ENCODE measurements at places on chromosomes 16 and 17. TPM values are rescaled to one million over a fixed set of nuclear protein-coding genes. Genes with fewer than 3 reads are reported as not detected.

DNA sequence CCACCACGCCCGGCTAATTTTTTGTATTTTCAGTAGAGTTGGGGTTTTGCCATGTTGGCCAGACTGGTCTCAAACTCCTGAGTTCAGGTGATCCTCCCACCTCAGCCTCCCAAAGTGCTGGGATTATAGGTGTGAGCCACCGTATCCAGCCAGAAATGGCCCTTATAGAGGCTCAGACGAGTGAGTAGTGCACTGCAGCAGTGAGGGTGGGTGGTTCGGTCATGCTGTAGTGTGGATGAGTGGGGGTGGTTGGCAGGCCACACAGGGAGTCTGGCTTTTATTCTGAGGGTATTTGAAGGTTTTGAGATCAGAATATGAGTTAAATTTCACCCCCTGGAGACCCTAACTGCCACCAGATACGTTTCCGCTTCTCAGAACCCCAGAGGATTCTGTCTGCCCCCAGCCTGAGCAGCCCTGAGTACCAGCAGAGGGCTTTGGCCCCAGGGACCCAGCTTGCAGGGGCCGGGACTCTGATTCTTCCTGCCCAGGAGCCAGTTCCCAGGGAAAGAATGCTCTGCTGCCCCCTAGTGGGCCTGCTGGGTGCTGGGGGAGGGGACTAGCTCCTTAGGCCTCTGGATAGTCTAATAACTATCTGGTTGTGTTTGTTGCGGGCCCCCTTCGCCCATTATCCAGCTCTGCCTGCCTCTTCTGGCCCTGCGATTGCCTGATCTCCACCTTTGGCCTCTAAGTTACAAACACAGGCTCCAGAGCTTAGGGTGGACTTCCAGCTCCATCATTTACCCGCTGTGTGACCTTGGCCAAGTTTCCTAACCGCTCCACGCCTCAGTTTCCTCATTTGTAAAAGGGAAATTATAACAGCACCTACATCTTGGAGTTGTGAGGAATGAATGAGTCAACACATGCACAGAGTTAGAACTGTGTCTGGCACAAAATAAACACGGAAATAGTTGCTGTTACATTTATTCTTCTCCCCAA, 2.0 kb downstream of the ZNF771 start:
- peak; percentile 94 for DNase-seq

DNA sequence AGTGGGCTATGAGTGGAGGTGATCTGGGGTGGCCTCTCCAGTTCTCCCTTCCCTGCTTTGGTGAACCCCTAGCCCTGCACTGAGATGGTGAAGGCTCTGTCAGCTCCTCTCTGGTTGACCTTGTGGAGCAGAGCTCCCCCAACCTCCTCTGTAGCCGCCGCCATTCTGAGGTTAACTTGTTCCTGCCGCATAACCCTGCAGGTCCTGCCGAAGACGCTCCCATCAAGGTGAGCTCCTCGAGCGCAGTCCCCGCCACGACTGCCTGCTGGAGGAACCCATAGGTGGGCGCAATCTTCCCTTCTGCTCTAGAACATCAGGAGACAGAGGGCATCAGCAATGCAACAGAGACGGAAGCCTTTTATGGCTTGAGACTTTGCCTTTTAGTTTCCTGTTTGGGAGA, 15.2 kb upstream of the SLC47A2 start:
- DNase-seq, result no peak

GRCh38 chr17:11598274-11599221, at the start of gene DNAH9:
Gene DNAH9 (plus strand): TSS chr17:11598470. CDS start chr17:11598499, 29 bp downstream.
- DNase-seq, result peak; percentile 62

GRCh38 chr16:82899731-82900450, 273.1 kb downstream of the CDH13 start:
- no peak for DNase-seq

DNA sequence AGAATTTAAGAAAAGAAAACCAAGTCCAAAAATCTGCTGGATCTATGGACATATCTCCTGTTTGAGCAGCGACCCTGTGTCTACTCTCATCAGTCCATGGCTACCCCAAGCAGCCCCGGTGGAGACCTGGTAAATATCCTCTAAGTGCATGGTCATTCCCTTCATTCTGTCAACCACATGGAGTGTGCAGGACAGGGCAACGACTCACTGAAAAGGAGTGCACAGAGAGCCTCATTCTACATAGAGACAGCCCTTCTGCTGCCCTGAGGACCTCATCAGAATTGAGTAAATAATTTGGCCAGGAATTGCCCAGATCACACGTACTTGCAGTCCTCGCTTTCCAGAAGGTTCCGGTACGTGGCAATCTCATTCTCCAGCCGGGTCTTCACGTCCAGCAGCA, 3.0 kb downstream of the KRT38 start:
- no peak for DNase-seq

DNA sequence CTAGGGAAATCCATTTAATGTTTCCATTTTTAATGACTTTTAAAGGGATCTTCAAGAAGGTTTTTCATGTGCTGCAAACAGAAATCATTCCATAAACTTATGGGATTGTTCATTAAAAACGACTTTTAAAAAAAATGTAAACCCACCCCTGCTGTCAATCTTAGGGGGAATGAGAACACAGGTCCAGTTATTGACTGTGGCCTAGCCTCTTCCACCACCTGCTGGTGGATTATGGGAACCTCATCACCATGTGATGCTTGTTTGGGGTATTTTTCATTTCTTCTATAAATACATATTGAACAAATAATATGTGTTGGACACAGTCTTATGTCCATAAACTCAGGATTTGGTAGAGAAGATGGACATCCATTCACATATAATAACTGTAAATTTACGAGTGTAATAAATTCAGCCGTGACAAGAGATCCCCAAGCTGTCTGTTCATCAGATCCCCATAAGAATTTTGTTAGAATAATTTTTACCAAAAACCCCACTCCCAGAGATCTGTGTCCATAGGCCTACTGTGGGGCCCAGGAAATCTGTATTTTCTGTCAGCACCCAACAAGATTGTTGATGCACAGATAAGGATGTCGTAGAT, 42.0 kb upstream of the TMC5 start:
- DNase-seq, result peak; percentile 82

- DNase-seq, result no peak
These were observed 15.6 kb upstream of the RHOT1 start for GRCh38 chr17:32126746-32127145.

GRCh38 chr17:49082231-49082630, 50.3 kb upstream of the B4GALNT2 start:
- no peak for DNase-seq

DNA sequence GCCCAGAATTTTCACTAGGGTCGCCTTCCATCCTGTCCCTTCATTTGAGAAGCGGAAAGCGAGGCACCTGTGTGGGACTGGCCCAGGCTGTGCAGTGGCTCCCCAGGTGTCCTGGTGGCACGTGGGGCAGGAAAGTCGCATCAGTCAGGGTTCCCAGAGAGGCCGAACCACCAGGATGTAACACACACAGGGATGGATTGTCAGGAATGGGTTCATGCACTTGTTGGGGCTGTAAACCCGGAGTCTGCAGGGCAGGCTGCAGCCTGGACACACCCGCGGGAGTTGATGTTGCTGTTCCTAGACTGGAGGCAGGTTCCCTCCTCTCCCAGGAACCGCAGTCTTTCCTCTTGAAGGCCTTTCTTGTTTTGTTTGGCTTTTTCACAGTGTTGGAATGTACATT, 30.7 kb upstream of the RPTOR start:
- no peak for DNase-seq

TLCD3B gene
- not detected for total RNA-seq

CPNE7 gene
- 0.85 TPM for total RNA-seq

TTYH2 gene
- 0.70 TPM for total RNA-seq

MEIOC gene
- total RNA-seq, result under 0.01 TPM

HAP1 gene
- 0.23 TPM for total RNA-seq

OTOA gene
- total RNA-seq, result not detected

CDRT15L2 gene
- not detected for total RNA-seq

Measured in dermis blood vessel endothelial cell (primary cell).